Adipose tissue (tissue), 3 donors: ENCODE measurements at places on chromosomes 16 and 17. TPM values are rescaled to one million over a fixed set of nuclear protein-coding genes. Genes with fewer than 3 reads are reported as not detected.

Gene TLE7
- polyA plus RNA-seq: not detected

Gene RANGRF
- 19.1 TPM for polyA plus RNA-seq

Gene CD300LD
- polyA plus RNA-seq: not detected

Gene PCGF2
- polyA plus RNA-seq: 10.9 TPM

Gene TP53TG3D
- 0.79 TPM for polyA plus RNA-seq

Gene CD300LF
- polyA plus RNA-seq: 1.3 TPM

Gene OVCA2
- polyA plus RNA-seq: 30.9 TPM

Gene CCL16
- polyA plus RNA-seq: 0.09 TPM

Gene HOXB6
- 1.8 TPM for polyA plus RNA-seq

Gene OTOA
- polyA plus RNA-seq: not detected

Gene MYH3
- 3.0 TPM for polyA plus RNA-seq

Gene SERPINF2
- 8.9 TPM for polyA plus RNA-seq

Gene CRHR1
- not detected for polyA plus RNA-seq

Gene ENO3
- polyA plus RNA-seq: 13.5 TPM

Gene FA2H
- 4.0 TPM for polyA plus RNA-seq

Gene CES3
- polyA plus RNA-seq: 1.1 TPM
